RKO (cell line): ENCODE measurements at places on chromosomes 1 and 21.

GRCh38 chr1:25129380-25129779 lies 102.9 kb downstream of the SYF2 start:
- DNase-seq: no peak

GRCh38 chr1:242440757-242441156 lies 83.7 kb downstream of the PLD5 start:
- no peak for DNase-seq

- DNase-seq: no peak
These were observed 181.9 kb upstream of the ESRRG start for GRCh38 chr1:216905137-216905536.

- DNase-seq: peak; percentile 87
These were observed 55.3 kb downstream of the DOP1B start for GRCh38 chr21:36211660-36212512.

- DNase-seq: no peak
These were observed at the start of gene TMEM125 for GRCh38 chr1:43269627-43270375. TSS of gene TMEM125 (plus strand) at chr1:43269983. CDS start at chr1:43272723, 2,740 bp downstream.

DNA sequence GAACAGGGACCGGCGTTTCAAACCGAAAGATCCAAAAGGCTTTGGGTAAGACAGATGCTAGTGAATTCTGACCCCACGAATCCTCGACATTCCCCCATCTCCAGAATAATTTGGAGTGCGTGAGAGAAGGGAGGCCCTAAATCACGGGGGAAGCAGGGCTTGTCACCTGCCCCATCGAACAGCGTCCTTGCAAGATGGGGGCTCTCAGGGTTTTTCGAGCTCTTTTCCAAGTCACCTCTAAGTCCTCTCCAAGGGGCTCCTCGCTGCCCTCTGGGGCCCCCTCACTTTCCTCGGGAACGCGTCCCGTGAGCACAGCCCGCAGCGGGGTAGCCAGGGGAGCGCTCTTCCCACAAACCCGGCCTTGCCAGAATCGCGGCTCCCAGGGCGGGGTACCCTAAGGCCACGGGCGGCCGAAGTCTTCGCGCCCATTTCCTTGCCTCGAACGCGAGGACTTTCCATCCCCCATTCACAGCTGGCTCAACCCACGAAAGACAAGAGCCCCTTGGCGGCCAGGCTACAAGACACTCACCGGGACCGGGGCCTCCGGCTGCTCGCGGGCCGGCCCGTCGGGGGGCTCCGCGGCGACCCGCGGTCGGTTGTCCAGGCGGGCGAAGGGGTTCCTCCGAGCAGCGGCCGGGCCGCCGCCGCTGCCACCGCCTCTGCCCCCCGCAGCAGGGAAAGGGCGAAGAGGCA lies 546 bp downstream of the DONSON start:
- DNase-seq: peak; percentile 52
